ENCODE measurements at places on chromosomes 16 and 17.
A peak's percentile ranks its signal among the peaks of the same experiment; 100 is the strongest.

GRCh38 chr17:62899361-62899760, 66.7 kb upstream of the TANC2 start:
- DNase-seq, result no peak

DNA sequence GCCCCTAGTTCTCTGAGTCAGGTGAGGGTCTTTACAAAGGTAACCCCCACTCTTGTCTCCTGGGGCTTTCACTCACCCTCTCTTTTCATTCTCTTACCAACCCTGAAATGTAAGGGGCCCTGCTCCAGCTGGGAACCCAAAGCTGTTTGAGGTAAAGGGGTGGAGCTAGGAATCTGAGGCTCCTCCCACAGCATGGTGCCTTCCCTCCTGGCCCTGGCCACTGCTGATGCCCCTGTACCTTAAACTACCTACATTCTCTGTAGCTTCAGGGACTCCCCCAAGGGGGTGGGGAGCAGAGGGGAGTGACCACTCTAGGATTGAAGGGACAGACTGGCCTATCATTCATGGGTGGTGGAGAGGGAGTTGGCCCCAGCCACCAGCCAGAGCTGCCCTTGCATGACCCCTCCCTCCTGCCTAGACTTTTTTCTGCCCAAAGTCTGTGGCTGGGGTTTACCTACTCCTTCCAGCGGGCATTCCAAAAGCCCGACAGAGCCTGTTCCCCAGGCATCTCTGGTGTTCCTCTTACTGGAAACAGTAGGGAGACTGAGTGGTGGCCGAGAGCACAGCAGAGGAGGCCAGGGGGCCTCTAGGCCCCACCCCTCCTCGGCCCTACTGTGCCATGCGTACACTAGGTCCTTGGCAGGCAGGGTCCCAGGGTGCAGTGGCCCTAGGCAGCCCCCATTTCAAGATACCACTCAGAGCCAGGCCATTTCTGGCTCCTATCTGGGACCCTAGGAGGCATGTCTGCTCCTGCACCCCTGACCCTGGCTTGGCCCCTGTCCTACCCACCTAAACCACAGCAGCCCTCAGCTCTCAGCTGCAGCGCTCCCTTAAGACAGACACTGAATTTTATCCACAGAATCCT, 9.5 kb downstream of the DOK4 start:
- DNase-seq, result no peak

GRCh38 chr16:85627526-85628264, 14.6 kb downstream of the GSE1 start:
- no peak for DNase-seq

GRCh38 chr16:27743963-27744362, 194.0 kb downstream of the KATNIP start:
- DNase-seq, result no peak

GRCh38 chr16:87457709-87458423, 35.0 kb downstream of the ZCCHC14 start:
- DNase-seq, result peak; percentile 91

DNA sequence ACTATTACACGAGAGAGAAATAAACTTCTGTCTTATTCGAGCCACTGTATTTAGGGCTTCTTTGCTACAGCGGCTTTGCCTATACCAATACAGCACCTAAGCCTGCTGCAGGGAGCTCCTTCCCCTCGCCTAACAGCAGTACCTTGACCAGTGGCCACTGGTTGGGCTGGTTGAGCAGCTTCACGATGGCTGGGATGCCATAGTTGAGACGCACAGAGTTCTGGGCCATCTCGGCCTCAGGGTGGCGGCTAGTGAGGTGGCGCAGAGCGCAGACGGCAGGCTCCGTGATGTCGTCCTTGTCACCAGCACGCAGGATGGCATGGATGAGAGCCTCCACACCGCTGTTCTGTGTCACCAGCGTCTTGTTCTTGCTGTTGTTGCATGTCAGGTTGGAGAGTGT, 23.7 kb downstream of the JUP start:
- no peak for DNase-seq

All from skeletal muscle cell (primary cell).